ENCODE measurements at places on chromosomes 3 and 15.

- peak; percentile 16 for DNase-seq
These were observed 202.2 kb downstream of the TIGIT start for GRCh38 chr3:114496021-114496434.

GRCh38 chr3:188006726-188007393 is 147.1 kb upstream of the LPP start:
- peak; percentile 48 for DNase-seq

GRCh38 chr3:134372396-134373270 is 1.6 kb downstream of the AMOTL2 start:
- no peak for DNase-seq

DNA sequence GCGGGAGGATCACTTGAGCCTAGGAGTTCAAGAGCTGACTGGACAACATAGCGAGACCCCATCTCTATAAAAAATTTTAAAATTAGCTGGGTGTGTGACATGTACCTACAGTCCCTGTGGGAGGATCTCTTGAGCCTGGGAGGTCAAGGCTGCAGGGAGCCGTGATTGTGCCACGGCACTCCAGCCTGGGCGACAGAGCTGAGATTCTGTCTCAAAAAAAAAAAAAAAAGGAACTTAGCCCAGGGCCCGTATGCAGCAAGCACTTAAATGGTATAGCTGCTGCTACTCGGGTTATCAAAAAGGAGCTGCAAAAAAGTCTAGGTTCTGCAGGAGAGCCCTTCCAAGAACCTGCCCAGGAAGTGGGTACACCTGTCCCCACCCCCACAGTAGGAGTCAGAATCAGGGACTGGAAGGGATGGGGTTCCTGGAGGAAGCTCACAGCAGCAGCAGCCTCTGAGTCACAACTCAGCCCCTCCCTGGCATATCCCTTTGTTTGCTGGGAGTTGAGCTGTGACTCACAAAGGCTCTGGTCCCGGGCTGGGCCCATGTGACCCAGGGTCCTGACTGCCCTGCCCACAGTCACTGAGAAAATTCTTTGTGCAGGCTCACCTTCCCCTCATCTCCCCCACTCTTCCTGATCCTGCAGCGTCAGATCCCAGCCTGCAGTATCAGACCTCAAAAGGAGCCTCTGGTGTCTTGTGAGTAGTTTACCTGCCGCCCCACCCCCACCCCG is at the start of gene SPATA12:
Gene SPATA12, plus strand, starts transcription at position 576 of the 733 bp plus-strand sequence. CDS start 13,031 bp downstream, outside the sequence.
- peak; percentile 23 for DNase-seq

DNA sequence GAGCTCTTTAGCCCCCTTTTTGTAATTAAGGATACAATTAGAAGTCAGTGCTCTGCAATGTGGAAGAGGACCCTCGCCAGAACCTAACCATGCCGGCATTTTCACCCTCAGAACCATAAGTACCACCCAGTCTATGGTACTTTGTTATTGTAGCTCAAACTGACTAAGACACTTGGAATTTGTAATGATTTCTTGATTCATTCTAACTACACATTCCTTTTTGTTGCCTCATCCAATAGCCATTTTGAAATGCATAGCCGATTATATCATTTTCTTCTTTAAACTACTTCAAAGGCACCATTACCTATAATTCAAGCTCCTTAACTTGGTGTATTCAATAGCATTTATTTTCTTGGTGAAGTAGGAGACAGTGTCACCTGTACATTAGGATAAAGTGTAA is 61.4 kb downstream of the GLB1 start:
- DNase-seq, result no peak

- no peak for DNase-seq
These were observed 150.7 kb upstream of the TLE3 start for GRCh38 chr15:70248116-70249025.

- no peak for DNase-seq
These were observed 393.3 kb downstream of the EDEM1 start for GRCh38 chr3:5580826-5581225.

DNA sequence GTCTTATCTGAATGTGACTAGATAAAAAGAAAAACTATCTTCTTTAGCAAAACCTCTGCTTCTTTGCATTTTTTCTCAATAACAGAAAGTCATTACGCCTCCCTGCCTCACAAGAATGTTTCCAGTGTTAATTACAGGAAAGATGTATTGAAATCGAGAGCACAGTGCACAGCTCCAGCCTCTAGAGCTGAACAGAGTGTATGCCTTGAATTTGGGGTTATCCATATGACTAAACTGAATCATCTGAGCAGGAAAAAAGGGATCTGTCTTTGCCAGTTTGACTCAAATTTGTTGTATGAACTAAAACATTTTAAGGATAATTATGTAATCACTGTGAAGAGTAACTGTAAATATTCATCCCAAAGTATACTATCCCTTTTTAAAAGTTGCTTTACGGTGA is 149.1 kb upstream of the CGNL1 start:
- DNase-seq, result no peak

DNA sequence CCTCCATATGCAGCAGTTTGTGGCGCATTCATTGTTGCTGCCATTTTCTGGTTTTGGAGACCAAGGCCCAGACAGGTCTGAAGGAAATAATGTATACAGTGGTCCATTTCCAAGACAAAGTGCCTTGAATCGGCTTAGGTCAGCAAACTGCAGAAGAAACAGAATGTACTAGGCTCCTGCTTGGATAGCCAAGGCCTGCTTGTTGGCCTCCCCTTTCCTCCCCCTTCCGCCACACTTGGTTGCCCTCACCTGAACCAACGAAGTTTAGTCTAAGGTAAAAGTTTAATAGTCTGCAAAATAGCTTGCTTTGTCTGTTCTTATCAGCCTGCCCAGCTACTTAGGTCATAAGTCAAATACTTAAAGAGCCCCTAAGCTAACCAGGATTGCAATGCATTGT is 12.0 kb upstream of the RTP3 start:
- DNase-seq, result no peak

DNA sequence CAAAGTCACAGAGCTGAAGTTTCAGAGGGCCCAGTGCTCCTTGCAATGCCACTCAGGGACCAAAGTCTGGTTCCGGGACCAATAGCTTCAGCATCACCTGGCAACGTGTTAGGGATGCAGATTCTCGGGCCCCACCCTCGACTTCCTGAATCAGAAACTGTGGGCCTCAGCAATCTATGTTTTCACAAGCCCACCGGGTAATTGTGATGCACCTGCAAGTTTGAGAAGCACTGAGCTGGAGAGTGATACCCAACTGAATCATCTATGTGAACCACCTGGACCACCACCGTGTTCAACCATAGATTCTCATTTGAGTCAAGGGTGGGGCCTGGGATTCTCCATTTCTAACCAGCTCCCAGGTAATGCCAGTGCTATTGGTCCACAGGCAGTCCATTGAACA is 55.7 kb downstream of the CORO2B start:
- DNase-seq, result no peak

DNA sequence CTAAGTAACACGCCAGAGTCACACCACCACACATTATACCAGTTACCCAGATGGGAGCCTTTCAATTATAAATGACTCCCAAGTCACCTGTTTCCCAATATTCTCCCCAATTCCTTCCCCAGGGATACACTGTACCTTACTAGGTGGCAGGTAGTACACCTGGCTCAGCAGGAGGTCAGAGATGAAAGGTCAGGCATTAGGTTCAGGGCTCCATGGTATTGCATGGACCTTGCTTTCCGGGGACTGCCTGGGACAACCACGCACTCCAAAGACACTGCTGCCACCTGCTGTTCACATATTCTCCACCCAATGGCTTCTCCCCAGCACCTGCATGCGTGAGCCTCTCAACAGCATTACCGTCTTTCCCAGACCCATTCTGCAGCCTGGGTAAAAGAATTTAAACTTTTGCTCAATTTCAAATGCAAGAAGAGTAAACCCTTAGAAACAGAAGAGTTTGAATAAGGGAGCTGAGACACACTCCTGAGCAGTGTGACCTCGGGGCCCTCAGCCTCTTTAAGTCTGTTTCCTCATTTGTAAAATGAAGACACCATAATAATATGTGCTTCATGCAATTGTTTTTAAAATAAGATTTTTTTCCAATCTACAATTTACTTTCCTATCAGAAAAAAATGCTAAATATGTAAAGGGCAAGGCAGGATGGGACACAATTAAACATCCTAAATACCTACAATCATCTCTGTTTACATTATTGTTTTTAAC is 28.0 kb upstream of the LACTB start:
- peak; percentile 87 for DNase-seq

- DNase-seq, result no peak
These were observed 234.4 kb upstream of the TPRG1 start for GRCh38 chr3:188937389-188937788.

- DNase-seq, result no peak
These were observed 44.2 kb downstream of the ZMAT3 start for GRCh38 chr3:179027326-179027900.

- no peak for DNase-seq
These were observed 16.3 kb downstream of the ZIC1 start for GRCh38 chr3:147425388-147425850.

GRCh38 chr15:86021281-86022264 is 58.1 kb upstream of the AGBL1 start:
- DNase-seq, result no peak

DNA sequence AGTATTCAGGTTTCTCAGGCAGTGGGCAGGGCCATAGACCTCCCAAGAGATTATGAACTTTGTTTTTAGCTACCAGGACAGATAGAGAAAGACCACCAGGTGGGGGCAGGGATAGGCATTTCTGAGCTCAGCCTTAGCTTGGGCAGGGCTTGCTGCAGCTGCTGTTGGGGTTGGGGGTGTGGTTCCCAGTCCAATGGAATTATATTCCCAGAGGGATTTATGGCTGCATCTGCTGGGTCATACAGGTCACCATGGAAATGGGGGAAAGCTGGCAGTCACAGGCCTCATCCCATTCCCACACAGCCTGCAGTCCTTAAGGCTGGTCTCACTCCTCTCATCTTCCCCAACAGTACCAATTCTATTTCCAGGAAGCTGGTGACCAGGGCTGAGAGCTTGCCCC is 144.6 kb upstream of the ZPLD1 start:
- no peak for DNase-seq
